ENCODE measurements at places on chromosomes 16 and 17.

DNA sequence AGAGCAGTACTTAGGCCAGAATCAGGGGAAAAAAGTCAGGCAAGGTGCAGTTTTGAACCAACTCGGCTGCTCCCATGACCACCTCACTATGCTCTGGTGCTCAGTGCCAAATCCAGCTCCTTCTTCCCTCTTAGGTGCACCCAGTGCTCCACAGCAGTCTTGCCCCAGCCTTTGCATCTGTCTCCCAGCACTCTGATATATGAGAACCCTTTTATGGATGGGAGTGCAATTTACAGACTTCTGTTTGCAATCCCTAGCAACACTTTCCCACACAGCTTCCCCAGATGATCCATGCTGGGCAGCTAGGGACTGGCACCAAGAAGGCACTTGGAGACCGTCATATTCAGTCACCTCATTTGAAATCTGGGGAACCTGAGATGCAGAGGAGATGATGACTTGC is 267.9 kb upstream of the CCL2 start:
- H3K27ac ChIP-seq: no peak overlapping the region
- DNase-seq: no peak
- no peak overlapping the region for H3K4me3 ChIP-seq
- no peaks in the 10 kb centered on the region for H3K36me3 ChIP-seq

- no peak overlapping the region for H3K4me3 ChIP-seq
- H3K36me3 ChIP-seq: no peaks in the 10 kb centered on the region
- no peak overlapping the region for H3K27ac ChIP-seq
- H3K27me3 ChIP-seq: no peaks in the 10 kb centered on the region
- DNase-seq: no peak
- no peaks in the 10 kb centered on the region for H3K4me1 ChIP-seq
These were observed 6.7 kb upstream of the KRT14 start for GRCh38 chr17:41593306-41593981.

GRCh38 chr17:48241770-48242497 is 134.4 kb downstream of the SNX11 start:
- no peaks in the 10 kb centered on the region for H3K27me3 ChIP-seq
- no peak overlapping the region for H3K4me3 ChIP-seq
- no peaks in the 10 kb centered on the region for H3K4me1 ChIP-seq
- no peak overlapping the region for H3K27ac ChIP-seq
- H3K36me3 ChIP-seq: no peaks in the 10 kb centered on the region

DNA sequence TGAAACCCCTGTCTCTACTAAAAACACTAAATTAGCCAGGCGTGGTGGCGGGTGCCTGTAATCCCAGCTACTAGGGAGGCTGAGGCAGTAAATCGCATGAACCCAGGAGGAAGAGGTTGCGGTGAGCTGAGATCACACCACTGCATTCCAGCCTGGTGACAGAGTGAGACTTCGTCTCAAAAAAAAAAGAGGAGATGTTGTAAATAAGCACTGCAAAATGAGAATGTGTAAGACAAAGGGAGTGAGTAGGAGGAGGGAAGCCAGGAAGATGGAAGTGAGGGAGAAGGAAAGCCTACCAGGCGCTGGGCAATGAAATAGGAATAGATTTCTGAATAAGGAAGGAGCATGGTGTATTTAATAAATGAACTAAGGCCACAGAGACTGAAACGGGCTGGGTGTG is 8.7 kb upstream of the PRPF8 start:
- no peaks in the 10 kb centered on the region for H3K36me3 ChIP-seq
- H3K4me3 ChIP-seq: no peak overlapping the region
- no peak for DNase-seq
- no peaks in the 10 kb centered on the region for H3K4me1 ChIP-seq
- H3K27ac ChIP-seq: no peak overlapping the region

- H3K4me3 ChIP-seq: no peak overlapping the region
- H3K27ac ChIP-seq: no peak overlapping the region
- no peak for DNase-seq
- H3K4me1 ChIP-seq: peaks cover 2% of the 10 kb centered on the region
- H3K27me3 ChIP-seq: no peaks in the 10 kb centered on the region
- no peaks in the 10 kb centered on the region for H3K36me3 ChIP-seq
These were observed 78.9 kb downstream of the MPRIP start for GRCh38 chr17:17121162-17121561.

- H3K27me3 ChIP-seq: no peaks in the 10 kb centered on the region
- H3K27ac ChIP-seq: no peak overlapping the region
- no peaks in the 10 kb centered on the region for H3K36me3 ChIP-seq
- H3K4me1 ChIP-seq: no peaks in the 10 kb centered on the region
These were observed 199.9 kb downstream of the ZFHX3 start for GRCh38 chr16:72848028-72848400.

- H3K4me3 ChIP-seq: no peak overlapping the region
- no peaks in the 10 kb centered on the region for H3K27me3 ChIP-seq
These were observed 8.1 kb upstream of the ITGAE start for GRCh38 chr17:3809135-3809534.

DNA sequence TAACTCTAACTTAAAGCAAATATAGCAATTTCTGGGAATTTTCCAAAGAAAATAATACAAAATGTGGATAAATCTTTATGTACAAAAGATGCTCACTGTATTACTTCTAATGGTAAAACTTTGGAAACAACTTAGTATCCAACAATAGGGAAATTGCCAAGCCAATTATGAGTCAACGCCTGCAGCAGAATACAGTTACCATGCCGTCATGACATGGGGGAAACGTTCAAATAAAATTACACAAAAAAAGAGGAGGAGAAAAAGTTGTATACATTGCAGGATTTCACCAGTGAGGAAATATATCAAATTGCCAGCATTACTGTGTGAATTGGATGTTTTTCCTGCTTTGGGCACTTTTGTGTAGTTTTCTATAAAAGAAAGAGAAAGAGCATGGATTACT is 469.6 kb downstream of the SOX9 start:
- H3K36me3 ChIP-seq: no peaks in the 10 kb centered on the region
- H3K27ac ChIP-seq: no peak overlapping the region
- H3K4me3 ChIP-seq: no peak overlapping the region
- H3K4me1 ChIP-seq: peaks cover 2% of the 10 kb centered on the region

DNA sequence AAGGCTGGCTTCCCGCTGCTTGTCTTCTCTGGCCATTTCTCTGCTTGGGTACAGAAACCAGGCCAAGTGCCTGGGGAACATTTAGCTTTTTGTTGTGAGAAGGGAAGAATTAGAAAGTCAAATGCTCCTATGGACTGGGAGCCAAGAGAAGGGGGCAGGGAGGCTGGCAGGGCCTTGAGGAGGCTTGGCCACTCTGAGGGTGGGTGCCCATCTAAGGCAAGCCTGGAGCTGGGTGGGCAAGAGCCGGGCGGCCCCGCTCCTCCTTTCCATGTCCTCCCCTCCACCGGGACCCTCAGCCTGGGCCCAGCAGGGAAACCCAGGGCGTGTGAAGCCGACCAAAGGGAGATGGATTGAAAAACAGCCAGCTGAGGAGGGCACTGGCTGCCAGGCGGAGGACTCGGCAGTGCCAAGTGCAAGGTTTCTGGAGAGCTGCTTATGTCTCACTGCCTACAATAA is 69.4 kb downstream of the NTN1 start:
- H3K36me3 ChIP-seq: no peaks in the 10 kb centered on the region
- H3K27ac ChIP-seq: no peak overlapping the region
- H3K4me1 ChIP-seq: no peaks in the 10 kb centered on the region
- H3K4me3 ChIP-seq: no peak overlapping the region

- H3K27ac ChIP-seq: no peak overlapping the region
- H3K4me1 ChIP-seq: peaks cover 4% of the 10 kb centered on the region
- no peaks in the 10 kb centered on the region for H3K27me3 ChIP-seq
- H3K36me3 ChIP-seq: no peaks in the 10 kb centered on the region
- DNase-seq: no peak
These were observed 11.5 kb downstream of the CDH16 start for GRCh38 chr16:66906916-66907836.

GRCh38 chr17:1422885-1423284 is 22.9 kb upstream of the YWHAE start:
- DNase-seq: no peak
- H3K36me3 ChIP-seq: peaks cover 8% of the 10 kb centered on the region
- H3K4me3 ChIP-seq: no peak overlapping the region
- H3K27ac ChIP-seq: no peak overlapping the region
- H3K27me3 ChIP-seq: no peaks in the 10 kb centered on the region

GRCh38 chr17:62994931-62995330 is 28.9 kb downstream of the TANC2 start:
- H3K36me3 ChIP-seq: no peaks in the 10 kb centered on the region
- DNase-seq: no peak
- H3K27ac ChIP-seq: no peak overlapping the region
- H3K4me3 ChIP-seq: no peak overlapping the region

- no peaks in the 10 kb centered on the region for H3K4me1 ChIP-seq
- no peaks in the 10 kb centered on the region for H3K27me3 ChIP-seq
- no peak for DNase-seq
- H3K4me3 ChIP-seq: no peak overlapping the region
These were observed 360.6 kb upstream of the XYLT1 start for GRCh38 chr16:17831330-17831729.

DNA sequence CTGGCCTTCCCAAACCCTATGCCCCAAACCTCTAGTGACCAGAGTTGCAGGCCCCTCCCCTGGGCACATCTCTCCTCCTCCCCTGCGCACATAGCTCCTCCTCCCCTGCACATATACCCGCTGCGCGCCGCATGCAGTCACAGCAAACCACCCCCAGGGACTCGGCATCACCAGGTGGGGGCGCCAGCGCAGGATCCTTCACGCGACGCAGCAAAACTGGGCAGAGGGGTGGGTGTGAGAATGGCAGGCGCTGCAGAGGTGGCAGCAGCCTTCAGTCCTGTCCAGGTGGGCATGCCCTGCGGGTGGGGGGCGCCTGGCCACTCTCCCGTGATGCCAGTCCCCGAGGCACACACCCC is 5.6 kb downstream of the CORO6 start:
- H3K27me3 ChIP-seq: peaks cover 17% of the 10 kb centered on the region
- H3K36me3 ChIP-seq: peaks cover 4% of the 10 kb centered on the region
- H3K27ac ChIP-seq: no peak overlapping the region

- H3K4me3 ChIP-seq: no peak overlapping the region
- no peaks in the 10 kb centered on the region for H3K36me3 ChIP-seq
- no peak for DNase-seq
- no peaks in the 10 kb centered on the region for H3K27me3 ChIP-seq
- H3K27ac ChIP-seq: no peak overlapping the region
These were observed 340.7 kb downstream of the CDH13 start for GRCh38 chr16:82967424-82967823.

GRCh38 chr16:67654403-67654911 is 5.6 kb downstream of the ACD start:
- H3K36me3 ChIP-seq: peaks cover 11% of the 10 kb centered on the region
- no peak for DNase-seq
- H3K4me1 ChIP-seq: peaks cover 10% of the 10 kb centered on the region
- no peak overlapping the region for H3K27ac ChIP-seq
- no peak overlapping the region for H3K4me3 ChIP-seq

DNA sequence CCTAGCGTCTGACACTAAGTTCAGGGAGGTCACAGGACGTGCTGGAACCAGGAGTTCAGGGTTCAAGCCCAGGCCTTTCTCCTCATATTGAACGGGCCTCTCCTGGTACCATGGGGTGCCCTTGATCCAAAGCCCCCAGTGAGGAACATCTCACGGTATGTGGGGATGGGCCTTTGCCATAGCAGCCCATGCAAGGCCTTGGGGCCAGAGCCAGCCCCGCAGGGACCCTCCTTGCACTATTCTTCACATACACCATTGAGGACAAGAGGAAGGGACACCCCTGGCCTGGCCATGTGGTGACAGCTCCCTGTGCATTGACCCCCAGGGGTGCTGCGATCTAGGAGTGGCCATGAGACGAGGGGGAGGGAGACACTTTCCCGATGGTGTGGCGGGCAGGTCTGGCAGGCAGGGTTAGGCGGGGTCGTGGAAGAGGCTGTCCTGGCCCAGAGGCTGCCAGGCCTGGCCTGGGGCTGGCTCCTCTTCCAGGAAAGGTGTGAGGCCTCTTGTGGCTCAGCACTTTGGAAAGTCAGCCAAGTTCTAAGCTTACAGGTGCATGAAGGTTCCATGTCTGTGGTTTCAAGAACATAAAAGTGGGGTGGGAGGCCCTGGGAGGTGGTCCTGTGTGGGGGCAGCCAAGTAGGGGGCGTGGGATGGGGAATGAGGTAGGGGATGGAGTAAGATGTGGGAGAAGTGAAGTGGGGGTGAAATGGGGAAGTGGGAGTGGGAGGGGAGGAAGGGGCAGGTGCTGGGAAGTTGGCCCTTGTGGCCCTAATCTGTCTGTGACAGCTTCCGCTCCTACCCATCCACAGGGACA is 88.7 kb upstream of the CBX4 start:
- H3K4me1 ChIP-seq: peaks cover 11% of the 10 kb centered on the region
- no peaks in the 10 kb centered on the region for H3K27me3 ChIP-seq
- no peaks in the 10 kb centered on the region for H3K36me3 ChIP-seq

DNA sequence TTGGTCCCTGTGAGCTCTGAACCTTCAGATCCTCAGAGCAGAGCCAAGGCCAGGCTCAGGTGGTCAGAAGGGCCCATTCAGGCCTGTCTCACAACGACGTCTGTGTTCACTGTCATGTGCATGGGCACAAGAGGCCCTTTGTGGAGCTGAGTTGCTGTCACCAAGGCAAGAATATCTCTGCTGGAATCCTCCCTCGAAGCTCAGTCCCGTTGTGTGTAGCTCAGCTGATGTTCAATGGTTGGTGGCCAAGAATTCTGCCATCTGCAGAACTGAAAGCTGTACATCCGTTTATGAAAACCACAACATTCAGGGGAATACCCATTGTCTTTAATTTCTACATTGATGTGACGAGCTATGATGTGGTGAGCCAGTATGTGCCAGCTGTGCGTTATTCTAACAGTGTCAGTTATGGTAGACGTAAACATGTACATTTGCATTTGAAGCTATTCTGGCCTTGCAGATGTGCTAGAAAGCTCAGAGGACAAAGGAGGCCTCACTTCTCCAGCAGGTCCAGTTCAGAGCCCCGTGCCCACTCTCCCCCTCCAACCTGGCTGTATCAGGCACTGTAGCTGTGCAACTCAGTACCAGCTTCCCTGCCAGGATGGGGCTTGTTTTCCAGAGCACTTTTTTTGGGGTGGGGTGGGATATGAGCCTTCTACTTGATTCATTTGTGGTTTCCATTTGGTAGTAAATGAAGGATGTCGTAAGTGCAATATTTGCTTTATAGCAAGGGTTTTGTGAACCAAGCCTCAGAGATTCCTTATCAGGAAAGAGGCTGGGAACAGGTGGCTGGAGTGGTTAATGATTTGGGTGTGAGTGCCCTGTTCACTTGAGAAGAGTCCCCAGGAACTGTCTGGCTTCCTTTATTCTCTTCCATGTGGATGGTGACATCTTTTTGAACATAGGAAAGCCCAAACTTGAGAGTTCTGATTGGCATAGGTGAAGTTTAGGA is 56.1 kb downstream of the B9D1 start:
- H3K36me3 ChIP-seq: no peaks in the 10 kb centered on the region
- no peak overlapping the region for H3K4me3 ChIP-seq
- no peak overlapping the region for H3K27ac ChIP-seq
- H3K27me3 ChIP-seq: no peaks in the 10 kb centered on the region
- H3K4me1 ChIP-seq: no peaks in the 10 kb centered on the region
- DNase-seq: no peak

GRCh38 chr16:2838928-2839327 is 8.8 kb downstream of the ZG16B start:
- H3K27me3 ChIP-seq: no peaks in the 10 kb centered on the region
- peaks cover 7% of the 10 kb centered on the region for H3K4me1 ChIP-seq
- no peak overlapping the region for H3K27ac ChIP-seq
- DNase-seq: peak; percentile 77
- no peaks in the 10 kb centered on the region for H3K36me3 ChIP-seq
- no peak overlapping the region for H3K4me3 ChIP-seq

- DNase-seq: no peak
- no peaks in the 10 kb centered on the region for H3K36me3 ChIP-seq
- no peaks in the 10 kb centered on the region for H3K27me3 ChIP-seq
- no peaks in the 10 kb centered on the region for H3K4me1 ChIP-seq
These were observed 16.0 kb upstream of the APRT start for GRCh38 chr16:88827727-88828126.

Measured in iPS DF 6.9 (cell line).